Stimulated activated CD8-positive, alpha-beta memory T cell treated with anti-CD3 and anti-CD28 coated beads, Interleukin-15, amount 100 ng/mL, for 24 hours (primary cell): ENCODE measurements at places on chromosomes 16 and 17.

- no peak for DNase-seq
Observed at GRCh38 chr16:88405216-88406060, 22.7 kb downstream of the ZNF469 start.

- no peak for DNase-seq
Observed at GRCh38 chr16:6527646-6528045, 805.0 kb upstream of the RBFOX1 start.

- no peak for DNase-seq
Observed at GRCh38 chr17:61247439-61247838, 152.2 kb upstream of the TBX2 start.

DNA sequence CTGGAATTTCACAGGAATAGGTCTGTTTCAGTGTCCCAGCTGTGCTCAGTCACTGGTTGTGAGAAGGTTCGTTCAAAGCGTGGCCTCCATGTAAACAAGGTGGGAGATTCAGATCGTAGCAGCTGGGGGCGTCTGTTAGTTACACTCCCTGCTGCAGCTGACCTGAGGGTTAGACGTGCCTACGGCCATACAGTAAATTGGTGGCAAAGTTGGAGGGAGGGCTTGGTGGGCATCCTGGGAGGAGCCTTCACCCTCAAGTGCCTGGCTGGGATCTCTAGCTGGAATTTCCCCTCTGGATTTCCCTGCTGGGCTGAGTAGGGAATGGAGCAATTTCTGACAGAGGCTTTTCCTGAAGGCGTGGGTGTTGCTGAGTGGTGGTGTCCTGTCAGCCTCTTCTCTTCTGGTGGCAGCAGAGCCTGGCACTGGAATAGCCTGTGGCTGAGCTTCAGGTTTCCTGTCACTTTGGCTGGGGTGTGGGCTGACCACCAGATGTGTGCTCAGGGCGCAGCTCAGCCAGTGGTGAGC, 6.4 kb downstream of the FCSK start:
- DNase-seq: no peak

DNA sequence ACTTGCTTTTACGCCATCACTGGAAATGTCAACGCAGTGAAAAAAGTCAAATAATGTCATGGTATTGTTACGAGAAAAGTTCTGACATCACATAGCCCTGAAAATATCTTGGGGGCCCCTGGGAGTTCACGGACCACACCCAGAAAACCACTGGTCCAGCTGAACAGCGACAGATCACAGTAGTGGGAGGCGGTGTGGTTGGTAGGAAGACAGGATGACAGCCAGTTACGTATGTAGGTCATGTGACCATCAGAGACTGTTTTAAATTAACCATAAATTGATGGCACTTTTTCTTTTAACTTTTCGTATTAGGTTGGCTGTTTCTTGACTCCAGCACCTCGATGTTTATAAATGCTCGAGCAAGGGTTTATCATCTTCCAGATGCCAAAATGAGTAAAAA, 11.9 kb downstream of the ERCC4 start:
- no peak for DNase-seq

- DNase-seq: no peak
Observed at GRCh38 chr16:73912850-73913249, 383.8 kb upstream of the PSMD7 start.

- DNase-seq: no peak
Observed at GRCh38 chr17:75764711-75765421, at the start of gene GALK1. Gene GALK1, minus strand, starts transcription at chr17:75765192. Its CDS starts 56 bp downstream, at chr17:75765136.

GRCh38 chr17:50157891-50158290, 7.4 kb upstream of the PPP1R9B start:
- DNase-seq: no peak

- DNase-seq: no peak
Observed at GRCh38 chr16:56270828-56271227, 79.5 kb downstream of the GNAO1 start.

DNA sequence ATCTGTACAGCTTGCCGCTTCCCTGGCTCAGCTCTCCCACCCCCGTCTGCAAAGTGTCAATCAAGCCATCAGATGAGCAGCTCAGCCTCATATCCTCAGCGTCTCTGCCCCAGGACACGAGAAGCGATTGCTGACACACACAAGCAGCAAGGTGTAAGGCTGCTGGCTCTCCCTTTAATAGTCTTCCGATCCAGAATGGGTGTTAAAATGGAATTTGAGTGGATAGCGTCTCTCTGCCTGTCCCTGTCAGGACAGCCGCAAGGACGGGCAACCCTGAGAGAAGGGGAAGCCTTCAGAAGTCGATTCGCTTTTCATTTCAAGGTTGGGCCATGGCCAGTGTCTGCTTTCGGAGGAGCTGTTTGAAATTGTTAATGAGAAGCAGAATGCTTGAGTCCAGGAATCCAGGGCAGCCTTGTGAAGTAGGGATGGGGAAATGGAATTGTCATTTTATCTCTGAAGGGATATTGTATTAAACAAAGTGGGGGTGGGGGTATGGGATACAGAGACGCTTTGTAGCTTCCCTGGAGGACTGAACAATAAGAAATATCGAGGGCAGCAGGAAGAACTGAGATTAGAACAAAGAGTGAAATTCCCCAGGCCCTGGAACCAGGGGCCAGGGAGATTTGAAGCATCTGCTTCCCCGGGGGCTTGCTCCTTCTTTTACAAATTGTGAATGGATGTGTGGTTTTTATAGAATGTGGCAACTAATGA, 4.7 kb upstream of the PIPOX start:
- DNase-seq: no peak

- DNase-seq: no peak
Observed at GRCh38 chr16:1890024-1890707, 18.2 kb upstream of the MEIOB start.

DNA sequence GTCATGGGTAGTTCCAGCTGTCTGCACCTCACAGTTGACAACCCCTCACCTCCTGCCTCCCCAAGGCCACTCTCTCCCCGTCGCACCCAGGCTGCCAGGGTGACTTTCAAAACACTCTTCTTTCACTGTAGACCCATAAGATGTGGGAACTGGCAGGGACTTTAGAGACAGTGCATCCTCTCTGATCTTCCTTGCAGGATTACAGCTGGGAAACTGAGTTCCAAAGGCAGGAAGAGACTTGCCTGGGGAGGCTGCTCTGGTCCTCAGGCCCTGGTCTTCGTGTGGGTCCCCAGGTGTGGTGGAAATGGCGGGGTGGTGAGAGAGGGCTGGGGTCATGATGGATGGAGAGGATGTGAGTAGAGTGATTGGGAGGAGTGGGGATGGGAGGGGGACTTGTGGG, 21.9 kb upstream of the NKD1 start:
- no peak for DNase-seq

DNA sequence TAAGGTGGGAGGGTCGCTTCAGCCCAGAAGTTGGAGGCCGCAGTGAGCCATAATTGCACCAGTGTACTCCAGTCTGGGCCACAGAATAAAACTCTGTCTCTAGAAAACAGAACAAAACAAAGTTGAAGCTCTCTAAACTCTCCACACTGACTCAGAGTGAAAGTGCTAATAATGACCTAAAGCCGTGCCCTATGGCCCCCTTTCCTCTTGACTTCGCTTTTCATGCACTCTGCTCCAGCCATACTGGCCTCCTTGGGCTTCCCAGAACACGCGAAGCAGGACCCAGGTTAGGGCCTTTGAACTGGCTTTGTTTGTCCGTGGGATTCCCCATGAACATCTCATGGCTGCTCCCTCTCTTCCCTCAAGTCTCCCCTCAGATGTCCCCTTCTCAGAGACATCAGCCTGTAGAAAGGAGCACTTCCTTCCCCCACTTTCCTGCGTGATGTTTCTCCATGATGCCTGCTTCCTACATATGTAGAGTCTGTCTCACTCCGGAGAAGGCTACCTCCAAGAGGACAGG, 18.6 kb upstream of the SPN start:
- DNase-seq: no peak

- DNase-seq: no peak
Observed at GRCh38 chr17:57622683-57623433, 122.2 kb downstream of the CCDC182 start.

- DNase-seq: no peak
Observed at GRCh38 chr16:20906341-20907255, 6.0 kb downstream of the LYRM1 start.

DNA sequence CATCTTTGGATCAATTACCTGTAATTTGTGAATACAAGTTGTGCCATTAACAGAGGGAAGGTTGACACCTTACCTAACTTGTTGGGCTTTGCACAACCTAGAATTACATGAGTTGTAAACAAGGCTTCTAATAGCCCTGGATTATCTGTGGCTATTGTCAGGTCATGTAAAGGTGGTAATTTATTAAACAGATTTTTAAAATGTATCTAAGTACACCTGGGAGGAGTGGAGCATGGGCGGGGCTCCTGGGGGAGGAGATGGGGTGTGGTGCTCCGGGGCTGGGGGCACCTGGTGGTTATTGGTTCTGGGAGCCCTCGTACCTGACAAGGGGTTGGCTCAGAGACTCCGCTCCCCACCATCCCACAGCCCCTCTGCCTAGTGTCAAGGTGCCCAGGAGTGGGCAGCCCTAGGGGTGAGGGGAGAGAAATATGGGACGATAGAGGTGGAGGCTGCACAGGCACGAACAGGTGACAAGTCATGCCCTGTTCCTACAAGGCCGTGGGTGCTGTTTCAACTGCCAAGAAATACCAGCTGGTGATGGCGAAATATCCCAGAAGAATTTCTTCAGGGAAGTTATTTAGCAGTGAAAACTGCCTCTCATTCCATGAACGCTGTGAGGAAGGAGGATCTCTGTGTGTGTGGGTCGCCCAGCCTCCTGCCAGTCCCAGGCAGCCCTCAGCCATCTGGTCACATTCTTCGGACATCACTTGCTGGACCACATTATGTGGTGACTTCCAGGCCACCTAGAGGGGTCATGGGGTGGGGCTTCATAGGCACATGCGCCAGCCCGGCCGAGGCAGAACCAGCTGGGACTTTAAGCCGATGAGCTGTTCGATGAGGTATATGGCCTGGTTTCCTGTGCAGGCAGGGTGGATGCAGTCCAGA, 55.5 kb upstream of the IRX3 start:
- DNase-seq: no peak

DNA sequence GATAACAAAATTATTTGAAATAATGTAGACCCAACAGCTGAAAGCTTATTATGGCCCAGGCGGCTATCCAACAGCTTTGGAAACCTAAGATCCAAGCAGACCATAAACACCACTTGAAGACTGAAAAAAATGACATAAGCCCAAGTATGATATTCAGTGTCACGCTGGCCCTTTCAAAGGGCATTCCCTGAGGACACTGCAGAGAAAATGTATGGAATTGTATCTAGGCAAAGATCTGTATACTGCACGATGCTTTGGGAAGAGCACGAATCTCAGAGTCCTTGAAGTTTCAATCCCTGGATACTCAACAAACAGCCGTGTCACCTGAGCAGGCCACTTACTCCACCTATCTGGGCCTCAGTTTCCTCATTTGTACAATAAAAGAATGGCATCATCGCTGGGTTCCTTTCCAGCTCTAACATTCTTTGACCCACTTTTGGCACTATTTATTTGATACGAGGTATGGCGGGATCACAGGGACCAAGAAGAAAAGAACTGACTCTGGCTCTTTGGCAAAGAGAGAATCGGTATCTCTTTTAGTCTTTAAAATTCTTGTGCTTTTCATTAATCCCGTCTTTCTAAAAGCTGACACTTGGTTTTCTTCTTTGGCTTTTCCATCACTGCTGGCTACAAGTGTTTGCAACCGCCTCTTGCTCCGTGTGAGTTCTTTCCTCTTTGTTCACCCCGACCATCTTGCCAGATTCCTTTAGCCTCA, 1.2 kb downstream of the STAT5B start:
- no peak for DNase-seq

GRCh38 chr17:31528291-31528874, 136.9 kb downstream of the RAB11FIP4 start:
- DNase-seq: no peak

DNA sequence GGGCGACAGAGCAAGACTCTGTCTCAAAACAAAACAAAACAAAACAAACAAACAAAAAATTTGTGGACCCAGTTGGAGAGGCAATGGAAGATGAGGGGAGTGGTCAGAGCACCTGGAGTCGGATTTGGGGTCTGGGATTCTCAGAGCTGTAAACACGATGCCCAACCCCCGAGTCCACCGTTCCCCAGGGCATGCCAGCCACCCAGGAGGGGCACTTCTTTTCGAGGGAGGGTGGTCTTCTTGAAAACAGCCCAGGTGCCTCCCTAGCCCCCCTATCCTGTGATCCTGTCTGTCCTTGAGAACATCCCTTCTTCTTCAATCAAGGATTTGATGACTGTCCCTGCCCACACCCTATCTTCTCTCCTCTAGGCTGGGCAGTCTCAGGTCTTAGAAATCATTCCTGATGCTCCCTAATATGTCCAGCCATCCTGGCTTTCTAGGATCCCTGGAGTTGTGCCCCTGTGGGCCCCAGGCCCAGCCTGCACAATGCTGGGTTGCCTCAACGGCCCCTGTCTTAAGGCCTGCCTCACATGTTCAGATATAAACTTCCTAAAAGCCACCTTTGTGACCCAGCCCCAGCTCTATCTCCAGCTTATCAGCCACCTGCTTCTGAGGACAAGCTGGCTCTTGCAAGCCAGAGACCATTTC, 3.1 kb upstream of the SLC13A2 start:
- DNase-seq: no peak

- DNase-seq: no peak
Observed at GRCh38 chr16:72480911-72481310, 309.0 kb upstream of the PMFBP1 start.

GRCh38 chr17:81991684-81992305, 14.4 kb downstream of the ASPSCR1 start:
- DNase-seq: no peak

DNA sequence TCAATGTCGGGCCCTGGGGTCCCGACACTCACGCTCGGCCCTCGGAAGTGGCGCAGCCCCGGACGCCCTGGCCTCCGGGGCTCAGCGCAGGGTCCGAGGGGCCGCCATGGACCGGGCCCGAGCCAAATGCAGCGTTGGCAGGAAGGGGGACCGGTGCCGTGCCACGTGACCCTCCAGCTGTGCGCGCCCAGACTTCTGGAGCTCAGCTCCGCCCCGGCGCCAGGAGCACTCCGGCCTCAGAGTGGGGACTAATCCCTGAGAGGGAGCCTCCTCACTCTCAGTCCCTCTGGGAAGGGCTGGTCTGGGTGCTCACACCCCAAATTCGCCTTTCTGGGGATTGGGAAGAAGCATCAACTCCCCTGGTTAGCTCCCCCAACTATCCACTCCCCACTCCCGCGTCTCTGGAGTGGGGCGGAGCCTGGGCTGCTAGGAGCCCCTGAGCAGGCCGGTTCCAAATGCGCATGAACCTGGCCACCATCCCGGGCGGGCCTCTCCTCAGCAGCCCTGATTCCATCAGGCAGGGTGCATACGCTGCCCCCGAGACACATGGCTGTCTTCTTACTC, at the start of gene B3GNT9:
B3GNT9 (minus strand) TSS at position 166 of the 564 bp plus-strand sequence. CDS start 513 bp downstream, outside the sequence.
- DNase-seq: no peak

DNA sequence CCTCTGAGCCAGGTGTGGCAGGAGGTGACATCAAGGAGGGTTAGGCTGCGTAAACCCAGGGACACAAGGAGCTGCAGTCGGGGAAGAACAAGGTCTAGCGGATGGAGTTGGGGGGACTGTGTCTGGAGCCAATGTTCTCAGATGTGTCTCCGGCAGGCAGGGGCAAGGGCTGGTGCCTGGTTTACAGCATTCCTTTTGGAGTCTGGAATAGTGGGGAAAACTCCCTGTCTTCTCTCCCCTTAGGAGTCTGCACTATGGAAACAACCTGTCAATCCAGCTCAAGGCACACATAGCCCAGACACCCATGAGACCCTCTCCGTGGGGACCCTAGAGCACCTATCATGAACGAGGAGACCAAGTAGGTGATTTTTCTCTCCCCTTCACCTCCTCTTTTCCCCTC, 27.5 kb downstream of the NLRC5 start:
- no peak for DNase-seq

GRCh38 chr17:51948128-51948527, 210.4 kb downstream of the CA10 start:
- DNase-seq: no peak
